ENCODE measurements at places on chromosomes 1 and 21.

DNA sequence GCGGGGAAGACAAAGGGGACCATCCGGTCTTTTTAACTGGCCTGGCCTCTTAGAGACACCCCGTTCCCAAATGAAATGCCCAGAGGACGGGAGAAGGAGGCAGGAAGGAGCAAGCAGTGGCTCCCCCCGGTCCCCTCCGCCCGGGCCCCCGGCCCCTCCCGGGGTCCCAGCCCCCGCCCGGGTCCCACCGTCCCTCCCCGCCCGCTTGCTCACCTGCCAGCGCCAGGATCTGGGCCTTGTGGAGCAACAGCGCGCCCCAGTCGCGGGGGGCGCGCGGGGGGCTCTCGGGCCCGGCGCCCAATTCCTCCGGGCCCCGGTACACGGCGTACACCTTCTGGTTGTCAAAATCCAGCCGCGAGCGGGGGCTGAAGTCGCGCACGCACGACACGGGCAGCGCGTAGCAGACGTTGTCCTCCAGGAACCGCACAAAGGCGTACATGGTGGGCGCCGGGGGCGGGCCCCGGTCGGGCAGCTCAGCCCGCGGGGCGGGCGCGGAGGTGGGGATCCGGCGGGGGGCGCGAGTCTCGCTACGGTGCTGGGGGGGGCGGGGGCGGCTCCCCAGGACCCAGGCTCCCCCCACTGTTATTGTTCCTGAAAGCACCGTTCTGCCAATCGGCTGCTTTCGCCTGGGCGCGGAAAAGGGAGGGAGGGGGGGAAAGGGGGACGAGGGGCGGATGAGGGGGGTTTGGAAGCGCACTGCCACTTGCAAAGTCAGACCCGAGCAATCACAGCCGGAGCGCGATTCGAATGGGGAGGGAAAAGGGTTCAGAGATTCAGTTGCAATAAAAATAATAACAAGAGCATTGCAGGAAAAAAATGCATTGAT, at the start of gene BEND5:
Gene BEND5 (minus strand): TSS at position 499 of the 826 bp plus-strand sequence. CDS start 60 bp downstream, at position 439.
- DNase-seq = no peak

- DNase-seq = no peak
These were observed 27.7 kb downstream of the CAPZB start for GRCh38 chr1:19457607-19458006.

- DNase-seq = no peak
These were observed 182.8 kb downstream of the PSMG1 start for GRCh38 chr21:39000496-39000895.

GRCh38 chr1:180997843-180998504, 24.7 kb downstream of the STX6 start:
- DNase-seq = no peak

DNA sequence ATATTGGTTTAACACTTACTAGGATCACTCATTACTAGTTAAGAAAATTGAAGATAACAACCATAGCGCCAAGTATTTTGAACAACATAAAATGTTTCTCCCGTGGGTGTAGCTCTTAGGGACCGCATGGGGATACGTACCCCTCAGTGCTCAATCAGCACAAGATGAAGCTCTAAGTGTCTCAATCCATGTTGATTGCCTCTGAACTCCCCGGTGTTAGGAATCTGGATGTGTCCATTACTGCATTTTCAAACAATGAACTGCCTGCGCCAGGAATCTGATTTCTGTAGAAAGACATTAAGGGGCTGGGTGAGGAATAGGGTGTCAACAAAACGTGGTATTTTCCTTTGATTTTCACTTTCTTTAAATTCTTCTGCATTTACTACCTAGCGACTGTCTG, 100.2 kb downstream of the LMO4 start:
- DNase-seq = no peak

DNA sequence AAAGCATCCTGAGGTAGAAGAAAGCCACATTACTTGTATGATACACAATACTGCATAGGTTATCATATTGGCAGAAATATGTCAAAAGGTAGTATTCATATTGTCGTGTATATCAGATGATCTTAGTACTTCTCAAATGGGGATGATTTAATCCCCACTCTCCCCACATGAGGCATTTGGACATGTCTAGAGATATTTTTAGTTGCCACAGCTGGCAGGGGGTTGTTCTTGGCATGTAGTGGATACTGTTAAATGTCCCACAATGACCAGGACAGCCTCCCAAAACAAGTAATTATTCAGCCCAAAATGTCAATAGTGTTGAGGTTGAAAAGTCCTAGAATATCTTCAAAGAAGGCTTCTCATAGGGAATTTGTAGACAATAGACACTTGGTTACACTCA, 162.8 kb downstream of the NEGR1 start:
- DNase-seq = no peak

DNA sequence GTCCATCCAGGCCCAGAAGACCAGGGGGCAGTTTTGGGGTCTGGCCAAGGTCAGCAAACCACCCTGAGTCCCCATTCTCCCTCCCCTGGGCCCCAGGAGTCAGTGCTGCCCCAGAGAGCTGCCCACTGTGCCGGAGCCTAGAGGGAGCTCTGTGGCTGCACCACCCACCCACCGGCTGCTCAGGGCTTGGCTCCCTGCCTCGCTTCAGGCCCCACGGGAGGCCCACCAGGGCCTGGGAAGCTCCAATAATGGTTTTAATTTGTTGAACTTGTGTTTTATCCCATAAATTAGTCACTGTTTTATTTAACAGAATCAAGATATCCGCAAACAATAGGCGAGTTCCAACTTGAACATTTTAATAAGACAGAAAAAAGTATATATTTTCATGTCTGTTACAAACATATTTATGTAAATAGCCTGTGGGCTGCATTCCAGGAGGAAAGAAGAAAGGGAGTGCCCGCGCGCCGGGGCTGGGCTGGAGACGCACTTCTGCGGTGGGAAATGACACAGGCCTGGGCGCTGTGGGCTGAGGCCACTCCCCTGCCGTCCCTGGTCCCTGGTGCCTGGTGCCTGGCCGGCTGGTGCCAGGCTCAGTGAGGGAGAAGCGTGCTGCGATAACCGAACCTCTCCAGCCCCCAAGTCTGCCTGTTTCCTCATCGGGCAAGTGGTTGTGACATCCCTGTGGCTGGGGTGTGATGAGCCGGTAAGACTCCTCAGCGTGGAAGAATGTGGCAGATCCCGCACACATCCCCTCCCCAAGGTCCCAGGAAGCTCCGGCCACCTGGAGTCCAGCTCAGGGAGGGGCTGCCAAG, 160.5 kb downstream of the PEX14 start:
- DNase-seq = no peak

GRCh38 chr1:5936621-5937372, 55.4 kb downstream of the NPHP4 start:
- no peak for DNase-seq

GRCh38 chr21:45269861-45270260, 17.8 kb downstream of the POFUT2 start:
- no peak for DNase-seq

- no peak for DNase-seq
These were observed 155.4 kb upstream of the KCND3 start for GRCh38 chr1:112144733-112145426.

DNA sequence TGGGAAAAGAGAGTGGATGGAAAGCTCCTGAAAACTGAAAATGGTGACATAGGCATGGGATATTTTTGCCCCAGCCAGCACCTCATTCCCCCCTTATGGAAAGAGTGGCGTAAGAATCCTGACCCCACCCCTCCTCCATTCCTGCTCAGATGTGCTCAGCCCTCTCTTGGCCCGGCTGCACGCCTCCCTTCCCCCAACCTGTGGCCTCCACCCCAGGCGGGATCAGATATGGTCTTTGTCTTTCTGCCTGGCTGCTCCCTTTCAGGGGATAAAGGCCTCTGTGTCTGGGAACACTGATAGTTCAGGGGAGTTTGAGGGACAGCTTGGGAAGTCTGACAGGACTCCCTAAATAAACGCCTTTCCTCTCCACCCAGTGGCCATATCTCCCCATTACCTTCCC, 49.8 kb downstream of the KIRREL1 start:
- DNase-seq = peak; percentile 2

DNA sequence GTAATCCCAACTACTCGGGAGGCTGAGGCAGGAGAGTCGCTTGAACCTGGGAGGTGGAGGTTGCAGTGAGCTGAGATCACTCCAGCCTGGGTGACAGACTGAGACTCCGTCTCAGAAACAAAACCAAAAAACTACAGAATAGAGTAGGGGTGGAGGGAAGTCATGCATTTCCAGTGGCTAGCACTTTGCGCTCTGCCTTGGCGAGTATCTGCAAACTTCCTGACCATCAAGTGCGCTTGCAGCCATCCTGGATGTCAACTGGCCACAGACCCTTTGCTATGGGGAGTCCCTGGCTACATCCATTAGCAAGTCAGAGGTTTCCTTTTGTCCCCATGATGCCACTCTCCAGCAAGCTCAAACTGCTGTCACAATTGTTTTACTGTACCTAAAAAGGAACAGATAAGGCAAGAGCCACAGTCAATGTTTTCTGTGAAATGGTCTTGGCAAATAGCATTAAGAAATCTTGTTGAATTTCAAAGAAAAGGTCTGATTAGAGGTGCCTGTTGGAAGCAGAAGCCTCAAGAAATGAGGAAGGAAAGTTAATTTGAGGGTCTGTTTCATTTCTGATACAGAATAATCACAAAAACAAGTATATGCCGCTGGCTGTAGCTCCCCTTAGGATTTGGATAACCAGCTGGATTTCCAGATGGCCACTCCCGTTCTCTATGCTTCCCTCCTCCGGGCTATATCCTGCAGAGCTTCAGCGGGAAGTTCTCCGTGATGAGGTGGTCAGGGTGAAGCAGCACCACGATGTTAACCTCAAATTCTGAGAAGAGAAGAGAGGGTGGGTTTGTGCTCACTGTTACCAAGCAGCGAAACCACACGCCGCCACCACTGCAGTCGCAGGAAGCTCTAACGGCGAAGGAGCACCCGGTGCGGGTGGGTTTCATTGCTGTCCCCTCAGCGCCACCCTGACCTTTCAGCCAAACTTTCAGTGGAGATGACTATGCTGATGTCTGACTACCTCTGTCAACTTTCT, 42.0 kb downstream of the VPS26C start:
- DNase-seq = peak; percentile 61

GRCh38 chr21:34952701-34953100, 96.4 kb downstream of the RUNX1 start:
- no peak for DNase-seq

DNA sequence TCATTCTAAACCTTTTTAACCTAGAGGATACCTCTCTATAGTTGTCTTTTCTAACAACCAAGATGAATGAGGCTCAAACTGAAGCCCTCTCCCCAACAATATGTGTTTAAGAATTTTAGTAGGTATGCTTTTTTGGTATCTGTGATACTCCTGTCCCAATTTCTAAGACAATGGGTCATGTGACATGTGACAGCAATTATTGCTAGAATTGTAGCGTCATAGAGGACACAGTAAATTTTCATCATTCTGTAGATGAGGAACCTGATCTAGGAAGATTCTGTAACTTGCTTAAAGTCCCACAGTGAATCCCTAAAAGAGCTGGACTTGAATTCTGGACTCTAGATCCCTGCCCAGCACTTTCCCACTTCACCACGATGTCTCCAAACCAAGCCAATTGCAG, 11.6 kb upstream of the CASQ1 start:
- DNase-seq = no peak

DNA sequence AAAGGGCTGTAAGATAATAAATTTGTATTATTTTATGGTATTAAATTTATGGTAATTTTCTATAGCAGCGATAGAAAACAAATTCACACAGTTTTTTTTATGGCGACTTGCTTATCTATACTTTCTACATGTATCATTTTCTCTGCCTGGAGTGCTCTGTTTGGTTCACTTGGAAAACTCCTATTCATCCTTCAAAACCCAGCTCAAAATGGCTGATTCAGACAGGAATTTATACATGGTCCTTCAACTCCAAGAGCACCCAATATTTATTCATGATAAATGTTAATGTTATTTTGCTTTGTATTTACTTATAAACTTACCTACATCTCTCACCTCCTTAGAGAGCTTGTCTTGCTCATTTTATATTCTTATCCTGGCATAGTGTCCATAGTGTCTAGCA, 55.6 kb upstream of the SSX2IP start:
- DNase-seq = no peak

DNA sequence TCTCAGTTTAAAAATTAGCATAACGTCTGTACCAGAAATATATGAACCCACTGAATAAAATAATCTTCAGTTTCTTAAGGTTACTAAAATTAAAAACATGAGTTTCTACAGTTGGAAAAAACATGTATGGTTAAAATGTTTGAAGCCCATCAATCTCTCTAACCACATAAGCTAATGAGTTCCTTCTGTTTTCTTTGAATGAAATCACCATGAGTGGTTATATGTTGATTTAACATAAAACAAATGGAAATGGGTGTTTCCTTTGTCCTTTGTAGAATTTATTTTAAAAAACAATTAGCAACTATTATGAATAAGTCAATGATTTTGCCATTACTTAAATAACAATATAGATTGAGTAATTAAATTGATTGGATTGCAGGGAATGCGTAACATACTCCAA, 3.0 kb upstream of the ADGRL2 start:
- no peak for DNase-seq

DNA sequence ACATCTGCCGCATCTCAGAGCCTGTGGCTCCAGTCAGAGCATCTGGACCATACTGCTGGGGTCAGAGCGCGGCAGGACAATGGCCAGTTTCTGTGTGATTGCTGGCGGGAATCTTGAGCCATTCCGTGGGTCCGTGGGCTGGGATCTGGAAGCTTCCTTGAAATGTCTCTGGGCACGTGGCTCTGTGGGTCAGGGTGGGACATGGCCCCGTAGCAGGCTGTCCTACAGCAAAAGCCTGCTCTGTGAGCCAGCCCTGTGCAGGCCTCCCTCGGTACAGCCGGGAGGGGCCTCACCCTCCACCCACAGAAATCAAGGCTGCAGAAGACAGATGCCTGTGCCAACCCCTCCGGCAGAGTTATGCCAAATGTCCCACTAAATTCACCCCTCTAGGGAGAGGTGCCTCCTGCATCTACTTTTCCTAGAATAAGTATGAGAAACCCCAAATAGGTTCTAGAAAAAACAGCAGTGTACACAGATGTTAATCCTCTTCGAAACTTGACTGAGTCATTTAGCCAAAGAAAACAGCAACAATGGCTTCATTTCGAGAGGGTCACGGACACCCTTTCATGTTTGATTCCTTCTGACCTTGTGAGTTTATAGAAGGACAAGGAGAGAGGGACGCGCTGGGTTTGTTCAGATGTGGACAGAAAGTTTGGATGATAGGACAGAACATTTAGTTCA, 27.8 kb downstream of the COL18A1 start:
- no peak for DNase-seq

DNA sequence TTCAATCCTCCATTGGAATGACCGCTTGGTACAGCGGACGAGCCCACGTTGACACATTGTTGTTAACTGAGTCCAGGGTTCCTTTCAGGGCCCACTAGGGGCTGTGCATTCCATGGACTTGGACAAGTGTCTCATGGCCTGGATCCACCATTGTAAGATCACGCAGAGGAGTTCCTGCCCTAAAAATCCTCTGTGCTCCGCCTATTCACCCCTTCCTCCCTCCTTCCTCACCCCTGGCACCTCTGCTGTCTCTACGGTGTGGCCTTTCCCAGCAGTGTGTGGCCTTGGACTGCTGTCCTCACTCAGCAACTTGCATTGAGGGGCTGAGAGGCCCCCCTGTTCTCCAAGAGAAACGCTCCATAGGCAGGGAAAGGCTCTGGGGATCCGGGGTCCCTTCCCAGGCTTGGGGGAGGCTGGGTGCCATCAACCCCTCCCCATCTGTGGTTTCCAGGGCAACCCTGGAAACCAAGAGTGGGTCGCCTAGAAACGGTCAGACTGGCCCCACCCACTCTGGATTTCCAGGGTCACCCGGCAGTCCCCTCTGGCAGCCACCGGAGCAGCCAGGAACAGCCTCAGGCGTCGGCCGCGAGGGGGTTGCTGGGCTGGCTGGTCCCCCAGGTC, 50.9 kb downstream of the MEGF6 start:
- DNase-seq = no peak

- DNase-seq = no peak
These were observed 22.5 kb upstream of the SIKE1 start for GRCh38 chr1:114803001-114803400.

- DNase-seq = peak; percentile 1
These were observed 94.5 kb downstream of the ROR1 start for GRCh38 chr1:63868268-63868781.
